ENCODE measurements at places on chromosomes 16 and 17.

- DNase-seq, result no peak
- peaks cover 23% of the 10 kb centered on the region for H3K4me1 ChIP-seq
- H3K27ac ChIP-seq, result no peak overlapping the region
- peaks cover 36% of the 10 kb centered on the region for H3K36me3 ChIP-seq
These were observed 4.8 kb downstream of the TAF1C start for GRCh38 chr16:84182104-84182503.

- no peak overlapping the region for H3K27ac ChIP-seq
- no peak overlapping the region for H3K4me3 ChIP-seq
- H3K4me1 ChIP-seq, result no peaks in the 10 kb centered on the region
- DNase-seq, result no peak
- no peaks in the 10 kb centered on the region for H3K36me3 ChIP-seq
- no peaks in the 10 kb centered on the region for H3K27me3 ChIP-seq
These were observed 52.5 kb upstream of the ERN1 start for GRCh38 chr17:64182325-64183012.

GRCh38 chr17:10226930-10227695 lies 28.7 kb upstream of the GAS7 start:
- no peaks in the 10 kb centered on the region for H3K27me3 ChIP-seq
- DNase-seq, result peak; percentile 6
- H3K27ac ChIP-seq, result no peak overlapping the region

DNA sequence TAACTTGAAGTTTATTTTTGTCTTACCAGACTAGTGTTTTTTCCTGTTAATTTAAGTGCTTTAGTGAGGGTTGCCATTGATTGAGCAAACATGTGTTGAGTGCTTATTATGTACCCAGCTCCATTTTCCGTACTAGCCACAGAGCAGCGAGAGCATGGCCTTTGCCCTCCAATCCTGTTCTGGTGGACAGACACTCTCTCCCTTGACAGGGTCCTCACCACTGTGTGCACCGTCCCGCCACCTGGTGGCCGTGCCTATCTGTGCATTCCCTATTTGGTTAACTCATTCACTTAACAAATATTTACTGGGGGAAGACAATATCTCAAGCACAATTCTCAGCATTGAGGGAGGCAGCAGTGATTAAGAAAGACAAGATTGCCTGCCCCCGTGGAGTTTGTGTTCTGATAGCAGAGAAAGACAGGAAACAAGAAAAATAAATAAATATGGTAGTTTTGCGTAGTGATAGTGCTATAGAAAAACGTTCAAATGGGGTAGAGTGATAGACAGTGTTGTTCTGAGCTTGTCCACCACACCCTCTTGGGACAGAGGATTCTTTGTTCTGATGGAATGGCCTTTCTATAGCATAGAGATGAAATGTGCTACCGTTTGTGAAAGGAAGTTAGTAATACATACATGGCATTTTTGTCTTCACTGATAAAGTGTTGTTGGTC lies 13.0 kb downstream of the CDH13 start:
- H3K36me3 ChIP-seq, result no peaks in the 10 kb centered on the region
- H3K27me3 ChIP-seq, result no peaks in the 10 kb centered on the region
- no peaks in the 10 kb centered on the region for H3K4me1 ChIP-seq
- DNase-seq, result peak; percentile 63

DNA sequence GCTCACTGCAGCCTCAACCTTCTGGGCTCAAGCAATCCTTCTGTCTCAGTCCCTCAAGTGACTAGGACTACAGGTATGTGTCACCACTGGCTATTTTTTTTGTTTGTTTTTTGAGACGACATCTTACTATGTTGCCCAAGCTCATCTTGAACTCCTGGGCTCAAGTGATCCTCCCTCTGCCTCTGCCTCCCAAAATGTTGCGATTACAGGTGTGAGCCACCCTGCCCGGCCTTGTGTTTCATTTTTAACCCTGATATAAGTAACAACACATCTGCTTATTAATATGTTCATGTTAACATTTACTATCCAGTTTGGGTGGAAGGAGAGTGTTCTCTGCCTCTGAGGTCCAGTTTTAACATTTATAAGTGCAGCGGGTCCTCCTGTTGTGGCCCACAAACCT lies 3.1 kb downstream of the FAM20A start:
- peak overlapping the region; percentile 85 for H3K27ac ChIP-seq
- DNase-seq, result no peak
- H3K4me3 ChIP-seq, result no peak overlapping the region
- H3K27me3 ChIP-seq, result no peaks in the 10 kb centered on the region
- H3K36me3 ChIP-seq, result no peaks in the 10 kb centered on the region

- DNase-seq, result no peak
- no peak overlapping the region for H3K4me3 ChIP-seq
- no peaks in the 10 kb centered on the region for H3K4me1 ChIP-seq
- H3K27ac ChIP-seq, result no peak overlapping the region
- H3K36me3 ChIP-seq, result no peaks in the 10 kb centered on the region
- no peaks in the 10 kb centered on the region for H3K27me3 ChIP-seq
These were observed 16.8 kb upstream of the SUZ12 start for GRCh38 chr17:31919802-31920525.

DNA sequence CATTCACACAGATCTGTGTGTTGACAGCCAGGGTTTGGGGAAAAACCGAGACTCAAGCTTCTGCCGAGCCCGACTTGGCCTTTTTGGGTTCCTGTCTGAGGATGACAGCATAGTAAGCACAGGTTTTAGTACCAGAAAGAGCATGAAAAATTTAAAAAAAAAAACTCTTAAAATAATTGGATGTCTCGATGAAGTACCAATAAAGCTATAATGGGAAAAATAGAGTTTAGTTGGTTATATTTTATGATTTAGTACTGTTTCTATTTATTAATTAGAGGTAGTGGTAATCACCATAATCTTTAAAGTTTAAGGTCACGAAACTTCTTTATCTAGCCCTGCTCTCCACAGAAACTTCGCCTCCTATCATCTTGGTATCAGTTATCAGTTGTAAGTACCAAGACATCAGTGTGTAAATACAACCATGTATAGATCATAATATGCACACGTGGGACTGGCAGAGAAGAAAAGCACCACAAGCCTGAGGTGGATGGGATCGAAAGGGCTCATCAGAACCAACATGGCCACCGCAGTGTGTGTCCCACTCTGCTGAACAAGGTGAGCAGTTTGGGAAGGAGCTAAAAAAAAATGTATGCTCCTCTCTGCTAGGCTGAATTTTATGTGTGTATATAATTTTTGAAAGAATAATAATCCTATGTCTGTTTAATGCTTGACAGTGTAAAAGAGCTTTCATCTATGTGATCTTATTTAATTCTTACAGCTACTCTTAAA lies 14.4 kb upstream of the EEF2K start:
- H3K4me1 ChIP-seq, result peaks cover 28% of the 10 kb centered on the region
- DNase-seq, result no peak
- no peaks in the 10 kb centered on the region for H3K27me3 ChIP-seq

GRCh38 chr16:24833352-24833751 lies 12.4 kb upstream of the SLC5A11 start:
- DNase-seq, result no peak
- no peaks in the 10 kb centered on the region for H3K36me3 ChIP-seq
- H3K27me3 ChIP-seq, result no peaks in the 10 kb centered on the region

DNA sequence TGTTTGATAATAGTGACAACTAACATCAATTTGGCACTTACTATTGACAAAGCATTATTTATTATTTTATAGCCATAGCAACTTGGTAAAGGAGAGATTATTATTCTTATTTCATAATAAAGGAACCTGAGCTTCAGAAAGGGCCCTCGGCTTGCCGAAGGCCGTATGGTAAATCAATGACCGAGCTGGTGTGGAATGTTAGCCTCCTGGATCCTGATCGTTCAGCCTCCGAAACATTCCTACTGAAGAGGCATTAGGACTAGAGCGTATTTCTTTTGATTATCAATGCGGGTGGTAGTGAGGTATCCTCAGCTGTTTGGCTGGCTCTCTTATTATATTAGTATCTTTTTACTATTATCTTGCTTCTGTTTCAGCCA lies 199.3 kb upstream of the TBX2 start:
- no peaks in the 10 kb centered on the region for H3K36me3 ChIP-seq
- no peaks in the 10 kb centered on the region for H3K27me3 ChIP-seq
- peaks cover 43% of the 10 kb centered on the region for H3K4me1 ChIP-seq
- DNase-seq, result no peak

- H3K36me3 ChIP-seq, result no peaks in the 10 kb centered on the region
- no peak overlapping the region for H3K4me3 ChIP-seq
- H3K4me1 ChIP-seq, result no peaks in the 10 kb centered on the region
- H3K27me3 ChIP-seq, result no peaks in the 10 kb centered on the region
- no peak overlapping the region for H3K27ac ChIP-seq
These were observed 127.9 kb downstream of the ENGASE start for GRCh38 chr17:79202480-79202879.

GRCh38 chr17:33940769-33941370 lies 314.2 kb upstream of the CCL2 start:
- DNase-seq, result no peak
- H3K4me1 ChIP-seq, result no peaks in the 10 kb centered on the region
- H3K27me3 ChIP-seq, result no peaks in the 10 kb centered on the region

GRCh38 chr16:85897382-85897781 lies 1.6 kb upstream of the IRF8 start:
- peaks cover 7% of the 10 kb centered on the region for H3K4me1 ChIP-seq
- H3K4me3 ChIP-seq, result no peak overlapping the region
- no peaks in the 10 kb centered on the region for H3K36me3 ChIP-seq
- no peak for DNase-seq
- H3K27me3 ChIP-seq, result no peaks in the 10 kb centered on the region
- H3K27ac ChIP-seq, result no peak overlapping the region

DNA sequence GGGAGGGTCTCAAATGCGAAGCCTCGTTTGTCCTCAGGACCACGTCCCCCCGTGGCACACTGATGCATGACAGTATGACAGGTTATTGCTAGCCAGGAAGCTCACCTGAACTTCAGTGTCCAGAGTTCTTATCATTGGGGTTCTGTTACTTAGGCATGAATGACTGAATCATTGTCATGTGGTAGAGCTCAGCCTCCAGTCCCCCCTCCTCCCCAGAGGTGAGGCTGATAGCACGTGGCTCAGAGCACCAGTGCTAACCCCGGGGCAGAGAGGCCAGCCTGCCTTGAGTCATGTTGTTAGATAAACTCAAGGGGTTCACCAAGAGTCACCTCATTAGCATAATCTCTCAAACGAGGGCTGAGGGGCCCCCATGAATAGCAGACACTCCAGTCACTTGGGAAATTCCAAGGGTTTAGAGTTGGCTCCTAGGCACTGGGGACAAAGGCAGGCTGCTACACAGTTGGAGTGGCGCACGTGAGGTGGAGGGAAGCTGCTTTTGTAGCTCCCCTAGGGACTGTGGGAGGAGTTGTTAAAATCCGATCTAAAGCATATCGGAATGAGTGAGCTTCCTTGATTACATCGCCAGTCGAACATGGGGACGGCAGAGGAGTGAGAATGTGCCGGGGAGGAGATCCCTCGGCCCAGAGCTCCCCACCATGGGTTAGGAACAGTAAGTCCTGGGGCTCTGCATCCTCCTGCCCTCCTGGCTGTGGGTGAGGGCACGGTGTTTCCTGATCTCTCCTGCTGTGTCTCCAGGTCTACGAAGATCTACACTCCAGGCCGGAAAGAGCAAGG lies 18.2 kb downstream of the DHX38 start:
- H3K4me1 ChIP-seq, result no peaks in the 10 kb centered on the region
- no peaks in the 10 kb centered on the region for H3K27me3 ChIP-seq
- no peak for DNase-seq
- H3K36me3 ChIP-seq, result peaks cover 61% of the 10 kb centered on the region
- no peak overlapping the region for H3K4me3 ChIP-seq

GRCh38 chr16:49663081-49664065 lies 192.5 kb downstream of the ZNF423 start:
- H3K27ac ChIP-seq, result no peak overlapping the region
- no peak overlapping the region for H3K4me3 ChIP-seq
- no peak for DNase-seq
- H3K27me3 ChIP-seq, result no peaks in the 10 kb centered on the region
- H3K36me3 ChIP-seq, result no peaks in the 10 kb centered on the region
- H3K4me1 ChIP-seq, result peaks cover 17% of the 10 kb centered on the region

DNA sequence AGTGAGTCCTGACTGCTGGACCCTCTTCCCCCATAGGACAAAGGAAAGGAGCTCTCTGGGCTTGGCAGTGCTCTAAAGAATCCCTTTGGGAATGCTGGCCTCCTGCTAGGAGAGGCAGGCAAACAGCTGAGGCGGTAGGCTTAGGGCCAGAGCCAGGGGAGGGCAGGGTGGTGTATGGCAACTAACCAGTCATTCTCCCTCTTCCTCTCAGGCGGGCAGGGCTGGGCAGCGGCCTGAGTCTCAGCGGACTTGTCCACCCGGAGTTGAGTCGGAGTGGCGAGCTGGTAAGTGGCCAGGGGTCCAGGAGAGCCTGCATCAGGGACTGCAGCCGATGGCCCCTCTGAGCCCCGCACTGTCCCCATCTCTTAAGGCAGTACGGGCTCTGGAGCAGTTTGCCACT lies 4.4 kb downstream of the ACADVL start:
- H3K4me1 ChIP-seq, result peaks cover 24% of the 10 kb centered on the region
- peaks cover 65% of the 10 kb centered on the region for H3K36me3 ChIP-seq
- H3K27me3 ChIP-seq, result no peaks in the 10 kb centered on the region
- no peak for DNase-seq
- no peak overlapping the region for H3K27ac ChIP-seq
- H3K4me3 ChIP-seq, result no peak overlapping the region

Data from thyroid gland (tissue), 4 donors.